ENCODE measurements at places on chromosomes 13 and 19.

- DNase-seq: no peak
Measured at GRCh38 chr19:43412441-43412840, 2.2 kb upstream of the TEX101 start.

GRCh38 chr19:9914315-9915207, 21.8 kb downstream of the OLFM2 start:
- peak; percentile 68 for DNase-seq

- DNase-seq: no peak
Measured at GRCh38 chr13:51734786-51735185, 69.2 kb downstream of the DHRS12 start.

DNA sequence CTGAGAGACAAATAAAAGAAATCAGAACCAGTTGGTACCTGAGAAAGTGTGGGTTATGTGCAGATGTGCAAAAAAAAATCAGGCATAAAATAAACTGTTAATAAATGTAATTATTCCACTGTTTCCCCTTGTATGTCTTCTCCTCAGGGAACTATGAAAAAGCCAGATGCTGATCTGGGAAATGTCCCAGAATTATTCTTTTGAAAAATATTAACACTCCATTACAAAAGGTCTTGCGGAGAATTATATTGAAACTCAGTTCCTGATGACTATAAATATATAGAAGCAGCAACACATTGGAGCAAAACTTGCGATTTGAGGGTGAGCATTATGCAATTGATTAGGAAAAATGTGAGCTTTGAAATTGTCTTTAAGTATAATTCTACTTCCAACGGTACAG, 433.3 kb upstream of the KLF12 start:
- no peak for DNase-seq

DNA sequence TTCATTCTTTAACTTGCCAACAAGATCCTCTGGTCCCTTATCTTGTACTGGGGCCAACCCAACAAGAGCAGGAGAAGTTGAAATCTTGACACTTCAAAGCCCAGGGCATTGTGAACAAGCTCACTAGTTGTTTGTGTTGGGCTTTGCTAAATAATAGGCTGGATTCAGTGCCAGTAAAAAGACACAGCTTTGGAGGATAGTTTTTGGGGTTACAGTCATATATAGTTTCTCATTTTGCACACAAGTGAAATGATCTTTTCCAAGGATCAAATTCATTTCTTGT, 30.3 kb upstream of the LRCH1 start:
- no peak for DNase-seq

DNA sequence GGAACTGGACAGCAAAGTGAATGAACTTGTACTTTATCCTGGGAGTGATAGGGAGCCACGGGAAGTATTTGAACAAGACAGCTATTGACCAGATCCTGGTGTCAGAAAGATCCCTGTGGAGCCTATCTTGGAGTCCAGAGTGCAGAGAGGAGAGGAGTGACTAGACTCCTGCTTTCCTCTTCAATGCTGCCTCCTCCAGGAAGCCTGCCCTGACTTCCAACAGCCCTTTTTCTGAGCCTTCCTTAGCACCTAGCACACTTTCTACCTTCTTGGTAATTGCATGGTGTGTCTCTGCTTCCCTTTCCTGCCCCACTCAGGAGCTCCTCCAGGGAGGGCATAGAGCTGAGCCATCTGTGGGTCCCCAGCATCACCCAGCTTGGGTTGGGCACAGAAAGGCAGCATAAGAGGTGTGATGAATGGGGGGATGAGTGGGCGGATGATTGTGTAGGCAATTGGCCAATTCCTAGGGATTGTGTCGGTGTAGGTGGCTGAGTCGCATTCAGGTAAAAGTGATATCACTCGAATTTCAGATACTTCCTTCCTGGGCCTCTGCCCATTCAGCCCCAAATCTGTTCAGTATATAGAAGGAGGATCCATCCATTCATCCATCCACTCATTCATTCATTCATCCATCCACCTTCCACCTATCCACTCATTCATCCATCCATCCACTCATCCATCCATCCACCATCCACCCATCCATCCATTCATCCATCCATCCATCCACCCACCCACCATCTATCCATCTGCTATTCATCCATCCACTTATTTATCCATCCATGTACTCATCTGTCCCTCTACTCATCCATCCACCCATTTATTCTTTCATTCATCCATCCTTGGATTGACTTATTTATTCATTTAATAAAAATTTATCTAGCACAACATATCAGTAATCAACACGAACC, 26.9 kb downstream of the CYP4F22 start:
- DNase-seq: no peak

GRCh38 chr19:5447700-5448311, 7.4 kb upstream of the ZNRF4 start:
- DNase-seq: no peak

- DNase-seq: no peak
Measured at GRCh38 chr13:58480061-58480460, 848.5 kb downstream of the PCDH17 start.

- no peak for DNase-seq
Measured at GRCh38 chr19:1364070-1364704, 19.5 kb upstream of the NDUFS7 start.

DNA sequence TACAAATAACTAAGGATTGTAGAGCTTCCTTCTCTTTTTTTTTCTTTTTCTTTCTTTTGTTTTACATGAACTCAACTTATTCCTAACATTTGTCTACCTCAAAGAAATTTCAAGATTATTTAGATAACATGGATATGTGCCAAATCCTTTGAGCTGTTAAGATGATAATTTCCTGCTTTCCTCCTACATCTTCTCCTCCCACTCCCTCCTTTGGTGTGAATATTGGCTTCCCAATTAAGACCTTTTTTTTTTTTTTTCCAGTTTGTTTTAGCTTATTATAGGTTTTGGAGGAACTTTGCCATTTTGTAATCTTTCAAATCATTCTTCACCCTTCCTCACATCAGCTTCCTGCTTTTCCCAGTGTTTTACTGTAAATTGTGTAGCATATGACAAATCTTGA, 10.6 kb downstream of the NHLRC3 start:
- DNase-seq: no peak

- no peak for DNase-seq
Measured at GRCh38 chr19:22914646-22915045, 82.6 kb downstream of the ZNF723 start.

- DNase-seq: no peak
Measured at GRCh38 chr13:25169951-25170553, 2.0 kb downstream of the AMER2 start.

DNA sequence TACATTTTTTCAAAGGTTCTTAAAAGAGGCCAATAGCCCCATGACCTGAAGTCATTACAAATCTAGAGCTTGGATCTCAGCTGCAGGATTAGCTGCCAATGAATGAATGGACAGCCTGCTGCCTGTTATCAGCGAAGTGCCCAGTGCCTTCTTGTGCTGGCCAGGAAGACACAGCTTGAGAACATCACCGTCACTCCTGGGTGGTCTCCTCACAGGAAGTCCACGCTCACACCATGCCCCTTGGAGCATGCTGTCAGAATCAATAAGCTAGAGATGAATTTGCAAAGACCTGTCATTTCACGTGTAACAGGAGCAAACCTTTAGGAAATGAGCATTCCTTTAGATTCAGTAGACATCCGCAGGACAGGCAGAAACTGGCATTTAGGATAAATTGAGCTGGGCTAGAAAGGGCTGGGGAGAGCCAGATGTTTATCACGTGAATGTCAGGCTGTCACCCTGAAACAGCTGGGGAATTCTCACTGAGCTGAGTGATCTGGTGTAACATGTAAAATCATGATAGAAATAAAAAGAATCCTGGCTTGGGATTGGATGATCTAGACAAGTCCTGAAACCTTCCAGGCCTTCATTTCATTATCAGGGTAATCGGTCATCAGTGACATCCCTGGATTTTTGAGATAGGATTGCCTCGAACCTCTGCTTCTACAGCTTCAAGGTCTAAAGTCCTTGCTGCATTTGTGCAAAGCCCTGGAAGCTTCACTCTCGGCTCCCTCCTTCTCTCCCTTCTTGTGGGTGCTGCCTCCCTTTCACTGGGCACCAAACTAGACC, 49.9 kb upstream of the MEDAG start:
- no peak for DNase-seq

GRCh38 chr19:55080121-55080967, 4.7 kb downstream of the EPS8L1 start:
- peak; percentile 29 for DNase-seq

Data from T-helper 17 cell (primary cell).